ENCODE measurements at places on chromosomes 11 and 22.

GRCh38 chr11:68014157-68014946, 4.2 kb downstream of the ALDH3B1 start:
- no peak for DNase-seq

DNA sequence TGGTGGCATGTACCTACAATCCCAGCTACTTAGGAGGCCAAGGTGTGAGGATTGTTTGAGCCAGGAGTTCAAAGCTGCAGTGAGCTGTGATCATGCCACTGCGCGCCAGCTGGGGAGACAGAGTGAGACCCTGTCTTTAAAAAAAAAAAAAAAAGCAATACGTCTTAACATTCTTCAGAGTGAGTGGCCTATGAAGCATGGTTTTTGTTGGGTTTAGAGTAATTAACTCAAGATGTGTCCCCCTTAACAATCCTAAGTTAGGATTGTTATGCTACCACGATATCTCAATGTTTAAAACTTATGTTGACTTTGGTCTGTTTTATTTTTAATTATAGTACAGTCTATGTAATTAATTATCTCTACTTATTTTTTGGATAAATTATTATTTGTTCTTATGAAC, 156.1 kb downstream of the HIPK3 start:
- no peak for DNase-seq

DNA sequence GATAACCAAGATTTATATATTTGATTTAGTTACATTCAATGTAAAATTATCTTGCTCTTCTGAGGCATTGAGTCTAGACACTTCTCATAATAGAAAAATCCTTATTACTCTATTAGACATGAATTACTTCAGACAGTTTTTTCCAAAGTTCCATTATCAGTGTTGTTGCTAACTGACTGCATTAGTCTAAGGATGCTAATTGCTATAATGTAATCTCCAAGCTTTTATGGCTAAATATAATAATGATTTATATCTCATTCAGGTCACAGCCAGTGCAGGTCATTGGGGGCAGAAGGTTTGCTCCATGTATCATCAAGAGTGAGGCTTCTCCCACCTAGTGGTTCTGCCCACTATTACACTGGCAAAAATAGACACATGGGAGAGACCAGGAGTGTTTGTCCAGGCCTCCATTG, 377.2 kb upstream of the DDI1 start:
- no peak for DNase-seq

DNA sequence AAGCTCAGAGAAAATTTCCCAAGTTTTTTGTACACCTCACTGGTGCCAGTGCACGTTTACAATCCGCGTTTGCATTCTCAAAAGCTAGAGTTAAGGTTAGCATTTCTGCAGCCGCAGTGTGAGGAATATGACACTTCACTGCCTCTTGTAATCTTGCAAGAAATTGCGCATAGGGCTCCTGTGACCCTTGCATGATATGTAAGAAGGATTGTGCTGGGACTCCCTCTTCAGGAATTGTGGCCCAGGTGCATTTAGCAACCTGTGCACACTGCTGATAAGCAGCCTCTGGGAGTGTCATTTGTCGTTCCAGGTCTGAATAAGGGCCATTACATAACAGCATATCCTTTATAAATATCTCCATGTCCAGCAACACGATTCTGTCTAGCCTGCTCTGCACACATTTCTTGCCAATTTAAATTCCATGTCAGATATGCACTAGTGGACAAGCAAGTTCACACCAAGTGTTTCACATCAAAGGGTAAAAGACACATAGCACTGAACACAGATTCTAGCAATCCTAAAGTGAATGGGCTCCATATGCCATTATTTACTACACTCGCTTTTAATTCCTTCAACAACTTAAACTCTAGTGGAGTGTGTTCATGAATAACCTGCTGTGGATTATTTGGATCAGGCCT, 69.2 kb upstream of the INCENP start:
- DNase-seq: no peak

- no peak for DNase-seq
Measured at GRCh38 chr11:120964857-120965256, 59.0 kb upstream of the TBCEL start.

- DNase-seq: no peak
Measured at GRCh38 chr22:29292379-29292778, 14.1 kb upstream of the GAS2L1 start.

GRCh38 chr22:17637490-17638181, 921 bp upstream of the BCL2L13 start:
- DNase-seq: no peak

DNA sequence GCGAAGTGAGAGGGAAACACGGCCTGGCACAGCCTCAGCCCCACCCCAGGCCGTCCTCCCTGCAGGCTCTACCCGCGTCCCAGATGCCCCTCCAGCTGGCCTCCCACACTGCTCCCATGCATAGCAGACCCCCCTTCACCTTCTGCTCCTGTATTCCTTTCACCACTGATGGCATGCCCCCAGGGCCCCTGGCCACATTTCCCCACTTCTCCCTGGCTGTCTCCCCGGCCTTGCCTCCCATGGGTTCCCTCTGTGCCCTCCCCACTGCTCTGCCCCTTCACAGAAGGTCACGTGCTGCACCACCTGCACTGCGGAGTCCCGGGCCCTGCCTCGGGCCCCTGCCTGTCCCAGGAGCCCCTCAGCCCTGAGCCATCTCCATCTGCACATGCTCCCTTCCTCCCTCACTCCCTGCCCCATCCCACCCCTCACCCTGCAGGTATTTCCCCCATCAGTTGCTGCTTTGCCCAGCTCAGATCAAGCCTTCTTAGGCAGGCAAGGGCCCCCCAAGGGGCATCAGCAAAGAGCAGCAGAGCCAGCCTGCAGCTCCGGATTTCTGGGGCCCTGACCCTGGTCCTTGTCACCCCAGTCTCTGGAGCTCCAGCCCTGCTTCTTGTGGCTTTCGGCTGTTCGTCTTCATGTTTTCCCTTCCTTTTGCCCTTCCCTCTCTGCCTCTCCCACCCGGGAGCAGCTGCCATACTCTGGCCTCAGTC, 46.4 kb downstream of the GAB4 start:
- DNase-seq: no peak

DNA sequence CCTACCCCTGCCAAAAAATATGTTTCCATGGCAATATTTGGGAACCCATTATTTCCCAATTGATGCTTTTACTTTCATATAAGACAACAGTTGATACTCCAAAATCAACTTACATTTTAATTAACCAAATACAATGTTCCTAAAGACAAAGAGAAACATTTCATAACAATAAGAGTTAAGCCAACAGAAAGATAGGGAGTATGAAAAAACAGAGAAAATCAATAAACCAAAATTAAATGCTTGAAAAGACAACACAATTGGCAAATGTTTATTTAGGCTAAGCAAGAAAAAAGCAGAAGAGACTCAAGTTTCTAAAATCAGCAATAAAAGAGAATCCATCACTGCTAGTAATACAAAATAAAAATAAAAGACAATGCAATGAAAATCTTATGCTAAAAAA, 123.1 kb upstream of the VPREB1 start:
- DNase-seq: no peak

DNA sequence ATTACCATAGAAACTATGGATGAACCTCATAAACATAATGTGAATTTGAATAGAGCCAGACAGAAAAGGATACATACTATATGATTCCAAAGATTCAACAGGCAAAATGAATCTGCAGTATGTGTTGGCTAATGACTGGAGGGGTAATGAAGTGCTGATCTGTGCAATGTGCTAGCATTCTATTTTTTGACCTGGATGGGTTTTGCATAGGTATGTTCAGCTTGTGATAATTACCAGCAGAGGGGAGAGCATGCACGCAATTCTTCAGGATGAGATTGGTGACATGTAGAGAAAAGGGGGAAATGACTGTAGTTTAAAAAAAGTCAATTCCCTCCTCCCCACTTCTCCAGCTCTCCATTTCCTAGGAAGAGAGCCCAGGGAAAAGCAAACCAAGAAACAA, 618 bp upstream of the CCDC81 start:
- no peak for DNase-seq

DNA sequence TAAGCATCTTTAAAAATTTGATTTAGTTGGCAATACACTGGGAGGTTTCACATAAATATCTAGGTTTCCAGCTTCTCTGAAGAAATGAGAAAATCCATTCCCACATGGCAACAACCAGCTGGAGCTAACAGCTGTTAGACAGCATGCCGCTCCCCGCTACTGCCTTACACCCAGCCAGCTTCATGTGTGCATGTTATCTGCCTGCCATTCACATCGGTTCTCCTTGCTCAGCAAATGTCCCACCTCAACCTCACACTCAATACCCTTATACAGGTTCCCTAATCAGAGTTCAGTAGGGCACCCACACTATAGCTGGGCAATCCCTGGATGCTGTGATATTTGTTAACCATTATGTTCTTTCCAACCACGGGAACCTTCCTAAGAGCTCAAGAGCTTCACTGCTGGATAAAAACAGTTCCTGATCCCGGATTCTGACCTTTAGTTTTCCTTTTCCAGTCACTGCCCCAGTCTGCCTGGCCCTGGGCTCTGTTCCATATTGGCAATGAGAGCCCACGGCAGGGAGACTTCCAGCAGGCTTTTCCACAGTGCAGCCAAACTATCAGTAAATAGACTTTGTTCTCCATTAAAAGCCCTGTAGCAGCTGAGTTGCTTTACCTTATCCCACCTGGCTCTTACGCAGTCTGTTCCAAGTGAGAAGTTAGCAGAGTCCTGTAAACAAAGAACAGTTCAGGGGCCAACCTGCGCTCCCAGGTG, 8.6 kb downstream of the RPUSD4 start:
- DNase-seq: no peak

DNA sequence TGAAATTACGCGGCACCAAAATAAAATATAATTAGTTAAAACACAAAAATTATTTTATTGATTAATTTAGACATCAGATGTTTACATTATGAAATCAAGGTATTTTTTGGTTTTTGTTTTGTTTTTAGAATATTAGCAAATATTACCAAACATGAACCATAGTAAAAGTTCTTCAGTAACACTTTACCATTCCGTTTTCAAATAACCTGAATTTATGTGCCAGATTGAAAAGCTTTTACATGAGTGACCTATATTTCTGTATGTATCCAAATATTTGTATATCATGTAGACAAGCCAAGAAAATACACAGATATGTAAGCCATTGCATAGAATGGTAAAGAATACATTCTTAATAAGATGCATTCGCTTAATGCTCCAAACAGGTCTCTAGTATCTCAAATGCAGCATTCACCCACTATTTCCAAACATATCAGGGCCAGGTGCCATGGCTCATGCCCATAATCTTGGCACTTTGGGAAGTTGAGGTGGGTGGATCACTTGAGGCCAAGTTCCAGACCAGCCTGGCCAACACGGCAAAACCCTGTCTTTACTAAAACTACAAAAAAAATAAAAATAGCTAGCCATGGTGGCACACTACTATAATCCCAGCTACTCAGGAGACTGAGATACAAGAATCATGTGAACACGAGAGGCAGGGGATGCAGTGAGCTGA, 102.4 kb upstream of the SERPIND1 start:
- DNase-seq: no peak

DNA sequence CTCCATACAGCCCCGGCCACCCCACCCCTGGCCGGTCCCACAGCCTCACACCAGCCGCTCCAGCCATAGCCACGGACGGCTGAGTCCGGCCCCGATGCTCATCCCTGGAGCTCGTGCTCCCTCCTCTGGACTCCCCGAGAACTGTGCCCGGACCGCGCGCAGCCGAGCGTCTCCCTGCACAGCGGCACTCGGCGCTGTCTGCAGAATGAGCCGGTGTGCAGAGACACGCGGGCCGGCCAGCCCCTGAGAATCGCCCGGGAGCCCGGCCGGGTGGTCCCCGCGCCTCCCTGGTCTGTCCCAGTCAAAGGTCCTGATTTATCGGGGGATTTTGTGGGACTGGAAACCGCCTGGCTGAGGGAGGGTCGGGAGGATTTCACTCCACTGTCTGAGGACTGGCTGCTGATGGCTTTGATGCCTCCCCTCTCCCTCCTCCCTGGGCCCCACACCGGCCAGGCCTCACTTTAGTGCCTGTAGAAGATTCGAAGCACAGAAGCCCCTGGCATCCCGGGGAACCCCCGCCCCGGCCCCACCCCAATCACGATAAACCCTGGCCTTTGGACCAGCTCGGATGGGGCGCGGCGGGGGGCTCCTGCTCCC, 102.7 kb downstream of the BRD1 start:
- peak; percentile 93 for DNase-seq

DNA sequence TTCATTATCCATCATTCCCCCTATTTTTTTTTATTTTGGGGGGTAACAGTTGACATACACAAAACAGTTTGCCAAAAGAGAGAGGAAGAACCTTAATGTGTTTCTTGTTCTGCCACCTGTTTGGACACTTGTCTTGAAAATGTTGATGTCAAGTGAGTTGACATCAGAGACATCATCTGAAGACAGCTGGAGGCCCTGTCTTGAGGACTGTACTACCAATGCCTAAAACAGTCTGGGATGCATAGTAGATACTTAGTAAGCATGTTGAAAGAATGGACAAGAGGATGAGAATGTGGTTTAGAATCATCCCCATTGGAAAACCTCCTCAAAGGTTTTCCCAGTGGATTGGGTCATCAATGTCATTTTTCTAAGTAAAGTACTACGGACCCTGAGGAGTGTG, 2.4 kb upstream of the ARHGEF12 start:
- DNase-seq: no peak

DNA sequence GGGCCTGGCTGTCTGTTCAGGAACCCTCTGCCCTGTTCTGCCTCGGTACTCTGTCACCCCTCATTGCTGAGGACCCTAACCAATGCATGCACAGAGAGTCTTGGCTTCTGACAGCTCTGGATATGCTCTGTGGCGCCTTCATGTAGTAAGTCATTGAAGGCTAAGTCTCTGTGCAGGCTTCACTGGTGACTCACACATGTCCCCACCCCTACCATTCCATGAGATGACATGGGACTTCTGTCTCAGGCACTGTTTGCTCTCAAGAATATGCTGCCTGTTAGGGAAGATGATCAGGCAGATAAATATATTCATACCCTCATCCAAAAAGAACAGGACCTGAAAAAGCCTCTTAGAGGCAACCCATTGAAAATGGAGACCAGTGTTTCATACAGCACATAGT, 43.6 kb upstream of the HORMAD2 start:
- no peak for DNase-seq

DNA sequence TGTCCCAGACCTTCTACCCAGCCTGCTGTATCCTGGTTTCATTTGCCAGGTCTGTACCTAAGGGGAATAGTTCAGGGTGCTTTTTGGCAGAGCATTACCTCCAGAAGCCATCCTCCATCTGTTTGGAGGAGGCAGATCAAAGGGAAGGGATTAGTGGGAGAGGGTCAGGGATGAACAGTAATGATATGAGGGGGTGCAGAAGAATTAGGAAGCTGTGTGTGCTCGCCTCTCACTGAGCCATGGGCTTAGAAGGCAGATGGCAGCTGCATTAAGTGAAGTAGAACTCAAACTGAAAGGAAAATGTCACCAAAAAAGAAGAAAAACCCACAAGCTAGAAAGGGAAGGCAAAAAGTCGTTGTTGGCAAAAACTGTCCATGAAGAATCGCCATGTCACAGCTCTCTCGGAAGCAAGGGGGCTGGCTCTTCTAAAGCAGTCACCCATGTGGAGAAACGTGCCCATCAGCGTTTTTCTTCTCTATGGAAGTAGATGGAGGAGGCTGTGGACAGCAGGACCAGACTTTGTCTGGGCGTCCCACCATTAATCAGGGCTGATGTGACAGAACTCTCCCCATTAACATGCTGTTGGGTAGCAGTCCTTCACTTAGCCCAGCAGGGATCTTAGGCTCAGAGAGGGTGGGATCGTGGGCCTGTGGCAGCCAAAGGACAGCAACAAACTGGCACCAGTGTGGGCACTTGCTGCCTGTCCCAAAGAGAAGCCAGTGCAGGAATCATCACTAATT, 46.8 kb downstream of the CEP164 start:
- no peak for DNase-seq

Measured in GM12891 (cell line).